ENCODE measurements at places on chromosomes 6 and 20. TPM values are rescaled to one million over a fixed set of nuclear protein-coding genes. Genes with fewer than 3 reads are reported as not detected.

Gene MEP1A
- total RNA-seq: not detected

Gene PMEPA1
- total RNA-seq: 4.0 TPM

Gene CD24
- 0.17 TPM for total RNA-seq

Gene PLN
- total RNA-seq: not detected

GRCh38 chr6:52576054-52576391, 837 bp downstream of the TRAM2 start:
- DNase-seq: no peak
- no peak overlapping the region for H3K27ac ChIP-seq
- H3K4me3 ChIP-seq: peak overlapping the region; percentile 69
- H3K4me1 ChIP-seq: peaks cover 44% of the 10 kb centered on the region

DNA sequence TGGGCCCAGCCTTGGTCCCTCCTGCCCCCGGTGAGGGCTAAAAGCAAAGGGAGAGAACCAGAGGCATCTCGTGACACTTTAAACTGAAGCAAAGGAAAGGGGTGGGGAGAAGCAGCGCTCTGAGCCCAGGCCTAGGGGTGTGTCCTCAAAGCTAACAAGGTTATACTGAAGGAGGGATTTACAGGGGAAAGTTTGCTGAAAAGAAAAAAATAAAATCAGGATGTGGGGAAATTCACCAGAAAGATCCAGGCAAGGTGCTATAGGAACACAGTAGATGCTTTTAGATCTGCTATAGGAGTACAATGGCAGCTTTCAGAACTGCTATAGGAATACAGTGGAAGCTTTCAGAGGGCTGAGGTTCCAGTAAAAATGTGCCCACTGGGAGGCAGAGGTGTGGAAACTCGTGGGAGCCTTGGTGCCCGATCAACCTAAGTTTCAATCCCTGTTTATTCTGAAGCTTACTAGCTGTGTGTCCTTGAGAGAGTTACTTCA, at the start of gene COL9A1:
COL9A1 (minus strand) TSS at position 51 of the 492 bp plus-strand sequence. CDS start 160 bp downstream, outside the sequence.
- no peaks in the 10 kb centered on the region for H3K4me1 ChIP-seq
- H3K27ac ChIP-seq: no peak within 1 kb of the TSS
- H3K27me3 ChIP-seq: no peaks in the 10 kb centered on the region
- H3K4me3 ChIP-seq: no peak within 1 kb of the TSS
- H3K36me3 ChIP-seq: no peaks in the 10 kb centered on the region

GRCh38 chr6:165543781-165544180, 119.3 kb downstream of the PDE10A start:
- H3K4me3 ChIP-seq: no peak overlapping the region
- H3K27ac ChIP-seq: no peak overlapping the region
- no peak for DNase-seq
- H3K27me3 ChIP-seq: no peaks in the 10 kb centered on the region
- H3K36me3 ChIP-seq: no peaks in the 10 kb centered on the region

DNA sequence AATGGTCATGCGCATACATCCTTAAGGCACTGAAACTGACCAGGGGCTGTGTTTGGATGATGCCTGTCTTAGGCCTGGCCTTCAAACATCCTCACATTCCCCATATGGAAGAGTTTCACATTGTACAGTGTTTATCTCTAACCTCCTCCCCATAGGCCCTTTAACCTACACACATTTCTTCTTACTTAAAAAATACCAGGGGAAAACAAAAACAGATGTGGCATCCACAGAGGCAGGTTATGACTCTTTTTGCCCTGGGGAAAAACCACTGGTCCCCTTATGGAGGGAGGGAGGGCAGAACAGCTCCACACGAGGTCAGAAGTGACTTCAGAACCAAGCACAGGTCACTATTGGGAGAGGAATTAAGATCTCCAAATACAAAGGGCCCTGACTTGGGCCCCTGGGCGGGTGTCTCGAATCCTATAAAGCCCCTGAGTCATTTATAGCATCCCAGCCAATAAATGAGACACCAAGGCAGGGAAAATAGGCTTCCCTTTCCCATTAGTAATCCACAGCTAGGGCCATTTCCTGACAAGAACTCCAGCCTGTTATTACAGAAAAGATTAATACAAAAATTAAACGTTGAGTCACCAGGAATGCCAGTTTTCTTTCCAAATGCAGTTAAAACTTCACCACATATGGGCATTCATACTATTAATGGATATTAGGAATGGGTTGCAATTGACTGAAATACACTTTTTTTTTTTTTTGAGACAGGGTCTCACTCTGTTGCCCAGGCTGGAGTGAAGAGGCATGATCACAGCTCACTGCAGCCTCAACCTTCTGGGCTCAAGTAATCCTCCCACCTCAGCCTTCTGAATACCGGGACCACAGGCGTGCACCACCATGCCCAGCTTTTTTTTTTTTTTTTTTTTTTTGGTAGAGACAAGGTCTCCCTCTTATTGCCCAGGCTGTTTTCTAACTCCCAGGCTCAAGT, 107.2 kb downstream of the ATP9A start:
- no peak for DNase-seq
- H3K4me1 ChIP-seq: peaks cover 6% of the 10 kb centered on the region
- no peak overlapping the region for H3K4me3 ChIP-seq
- H3K36me3 ChIP-seq: no peaks in the 10 kb centered on the region
- H3K27me3 ChIP-seq: no peaks in the 10 kb centered on the region
- H3K27ac ChIP-seq: no peak overlapping the region

DNA sequence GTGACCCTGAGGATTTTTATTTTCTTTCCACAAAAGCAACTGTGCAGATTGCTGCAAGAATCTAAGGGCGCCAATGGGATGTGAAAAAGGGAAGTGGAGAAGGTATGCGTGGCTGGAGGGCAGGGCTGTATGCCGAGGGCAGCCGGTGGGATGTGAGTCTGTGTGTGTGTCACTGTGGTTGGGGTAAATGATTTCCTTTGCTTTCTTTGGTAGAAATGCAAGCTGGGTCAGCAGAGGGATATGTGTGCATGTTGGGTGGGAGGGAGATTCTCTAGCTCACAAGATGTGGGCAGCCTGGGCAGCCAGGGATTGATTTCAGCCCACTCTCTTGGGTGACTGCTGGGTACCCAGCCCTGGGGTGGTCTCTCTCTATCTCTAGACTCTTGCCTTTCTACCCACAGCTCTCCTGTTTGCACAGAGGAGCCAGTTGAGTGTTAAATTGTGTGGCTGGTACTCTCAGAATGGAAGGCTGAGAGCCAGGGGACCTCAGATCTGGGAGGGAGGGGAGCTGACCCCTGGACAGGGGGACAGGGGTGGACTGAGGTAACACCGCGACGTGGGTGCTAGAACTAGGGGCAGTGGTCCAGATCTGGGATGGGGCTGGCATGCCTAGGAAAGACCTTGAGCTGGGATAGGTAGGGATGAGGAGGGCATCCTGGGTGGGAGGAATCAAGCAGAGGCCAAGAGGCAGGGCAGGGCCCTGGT, 136.8 kb upstream of the RNF24 start:
- no peak overlapping the region for H3K27ac ChIP-seq
- H3K27me3 ChIP-seq: peaks cover 16% of the 10 kb centered on the region
- DNase-seq: no peak
- H3K4me1 ChIP-seq: peaks cover 16% of the 10 kb centered on the region
- no peaks in the 10 kb centered on the region for H3K36me3 ChIP-seq

DNA sequence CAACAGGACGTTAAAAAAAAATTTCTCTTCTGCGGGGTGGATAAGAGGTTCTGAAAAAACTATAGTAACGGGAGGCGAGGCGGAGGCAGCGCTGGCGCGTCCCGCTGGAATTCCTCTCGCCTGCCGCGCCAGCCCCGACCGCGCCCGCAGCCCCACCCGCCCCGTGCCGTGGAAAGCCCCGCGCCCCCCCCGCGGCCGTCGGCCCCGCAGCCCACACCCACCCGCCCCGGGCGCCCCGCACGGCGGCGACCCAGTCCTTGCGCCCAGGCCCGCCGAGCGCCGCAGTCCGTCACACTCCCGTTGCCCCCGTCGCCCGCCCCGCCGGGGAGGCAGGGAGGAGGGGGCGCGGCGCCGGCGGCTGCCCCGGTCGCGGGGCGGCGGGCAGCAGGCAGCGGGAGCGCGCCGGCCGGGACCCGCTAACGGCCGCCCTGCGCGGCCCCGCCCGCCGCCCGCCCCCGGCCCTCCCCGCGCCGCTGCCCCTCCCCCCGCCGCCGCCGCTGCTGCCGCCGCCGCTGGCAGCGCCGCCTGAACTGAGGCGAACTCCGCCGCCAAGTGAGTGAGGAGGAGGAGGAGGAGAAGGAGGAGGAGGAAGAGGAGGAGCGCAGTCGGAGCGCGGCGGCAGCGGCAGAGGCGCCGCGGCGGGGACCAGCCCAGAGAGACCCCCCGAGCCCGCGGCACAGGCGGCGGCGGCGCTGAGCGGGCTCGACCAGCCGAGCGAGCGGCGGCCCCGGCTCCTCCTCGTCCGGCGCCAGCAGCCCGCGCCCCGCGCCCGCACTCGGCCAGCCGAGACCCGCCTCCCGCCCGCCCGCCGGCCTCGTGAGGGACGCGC, at the start of gene QKI:
QKI (plus strand) TSS at position 602 of the 829 bp plus-strand sequence. CDS start 476 bp downstream, outside the sequence.
- H3K27me3 ChIP-seq: no peaks in the 10 kb centered on the region
- peak within 1 kb of the TSS; percentile 82 for H3K4me3 ChIP-seq
- peak; percentile 77 for DNase-seq
- peaks cover 30% of the 10 kb centered on the region for H3K4me1 ChIP-seq
- H3K36me3 ChIP-seq: no peaks in the 10 kb centered on the region
- H3K27ac ChIP-seq: peak within 1 kb of the TSS; percentile 94

GRCh38 chr6:43096451-43097097, 20.5 kb downstream of the PTK7 start:
- no peak overlapping the region for H3K4me3 ChIP-seq
- H3K36me3 ChIP-seq: no peaks in the 10 kb centered on the region
- H3K4me1 ChIP-seq: peaks cover 7% of the 10 kb centered on the region
- no peaks in the 10 kb centered on the region for H3K27me3 ChIP-seq

DNA sequence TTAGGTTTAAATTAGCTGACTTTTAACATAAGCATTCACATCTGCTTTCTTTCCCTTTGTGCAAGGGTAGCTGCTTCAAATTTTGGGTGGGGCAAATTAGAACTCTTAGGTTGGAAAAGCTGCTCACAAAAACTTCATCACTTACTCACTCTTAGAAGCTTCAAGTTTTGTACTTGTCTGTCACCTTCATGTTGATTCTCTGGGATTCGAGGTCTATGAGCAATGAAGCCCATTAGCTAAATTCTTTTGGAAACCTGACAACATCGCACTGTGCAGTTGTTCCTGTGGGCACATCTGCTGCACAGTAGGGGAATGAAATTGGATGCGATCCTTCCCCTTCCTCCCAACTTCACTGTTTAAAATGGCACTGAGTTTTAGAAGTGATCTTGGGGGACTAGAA, 156.1 kb downstream of the UBE3D start:
- no peaks in the 10 kb centered on the region for H3K4me1 ChIP-seq
- no peak overlapping the region for H3K27ac ChIP-seq
- no peak for DNase-seq
- no peaks in the 10 kb centered on the region for H3K36me3 ChIP-seq
- no peak overlapping the region for H3K4me3 ChIP-seq

GRCh38 chr20:17444091-17444490, 87.1 kb downstream of the BFSP1 start:
- H3K27ac ChIP-seq: no peak overlapping the region
- no peaks in the 10 kb centered on the region for H3K4me1 ChIP-seq
- no peak for DNase-seq
- no peaks in the 10 kb centered on the region for H3K27me3 ChIP-seq
- H3K36me3 ChIP-seq: no peaks in the 10 kb centered on the region

DNA sequence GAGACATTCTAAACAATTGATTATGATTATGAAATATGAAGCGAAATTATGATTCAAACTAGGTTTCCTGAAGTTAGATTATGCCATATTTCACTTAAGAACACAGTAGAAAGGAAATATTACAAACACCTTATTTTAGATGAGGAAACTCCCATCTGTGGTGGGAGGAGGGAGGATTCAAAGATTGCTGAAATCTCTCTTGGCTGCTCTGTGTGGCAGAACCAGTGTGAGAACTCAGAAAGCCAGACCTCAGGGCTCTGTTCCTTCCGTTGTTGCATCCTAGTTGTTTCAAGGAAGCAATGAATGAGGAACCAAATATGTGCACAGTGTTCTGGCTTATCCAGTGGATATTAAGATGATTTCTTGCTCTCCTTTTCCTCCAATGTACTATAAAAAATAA, 2.1 kb downstream of the TAAR5 start:
- H3K36me3 ChIP-seq: no peaks in the 10 kb centered on the region
- DNase-seq: no peak
- no peak overlapping the region for H3K4me3 ChIP-seq

- H3K27ac ChIP-seq: no peak overlapping the region
- no peaks in the 10 kb centered on the region for H3K27me3 ChIP-seq
- no peak overlapping the region for H3K4me3 ChIP-seq
These were observed 73.3 kb downstream of the MAP3K4 start for GRCh38 chr6:161064915-161065314.

DNA sequence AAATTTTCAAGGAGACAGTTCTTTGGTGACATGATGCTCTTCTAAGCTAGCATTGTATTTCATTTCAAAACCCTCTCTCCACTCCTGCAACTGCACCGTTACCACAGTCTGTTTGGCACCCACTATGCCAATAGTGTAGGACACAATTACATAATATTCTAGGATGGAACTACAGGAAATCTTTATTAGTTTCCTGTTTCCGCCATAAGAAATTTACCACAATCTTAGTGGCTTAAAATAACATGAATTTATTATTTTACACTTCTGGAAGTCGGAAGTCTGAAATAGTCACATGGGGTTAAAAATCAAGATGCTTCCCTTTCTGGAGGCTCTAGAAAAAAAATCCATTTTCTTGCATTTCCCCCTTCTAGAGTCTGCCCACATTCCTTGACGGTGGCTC, 733.1 kb downstream of the HDGFL1 start:
- H3K4me3 ChIP-seq: no peak overlapping the region
- H3K36me3 ChIP-seq: no peaks in the 10 kb centered on the region
- H3K27me3 ChIP-seq: no peaks in the 10 kb centered on the region
- H3K4me1 ChIP-seq: no peaks in the 10 kb centered on the region
- no peak overlapping the region for H3K27ac ChIP-seq
- no peak for DNase-seq

- no peak overlapping the region for H3K27ac ChIP-seq
- no peak for DNase-seq
- H3K27me3 ChIP-seq: no peaks in the 10 kb centered on the region
- H3K4me3 ChIP-seq: no peak overlapping the region
These were observed 68.9 kb downstream of the MAN1A1 start for GRCh38 chr6:119280668-119281067.

- H3K36me3 ChIP-seq: no peaks in the 10 kb centered on the region
- no peak overlapping the region for H3K27ac ChIP-seq
- H3K27me3 ChIP-seq: no peaks in the 10 kb centered on the region
- H3K4me3 ChIP-seq: no peak overlapping the region
These were observed 96.0 kb downstream of the INSM1 start for GRCh38 chr20:20463933-20464374.

GRCh38 chr6:5657684-5658430, 348.9 kb downstream of the NRN1 start:
- no peak for DNase-seq
- H3K4me3 ChIP-seq: no peak overlapping the region
- H3K27me3 ChIP-seq: no peaks in the 10 kb centered on the region
- no peak overlapping the region for H3K27ac ChIP-seq

- H3K4me1 ChIP-seq: no peaks in the 10 kb centered on the region
- no peak overlapping the region for H3K27ac ChIP-seq
- no peak for DNase-seq
- no peaks in the 10 kb centered on the region for H3K36me3 ChIP-seq
- no peak overlapping the region for H3K4me3 ChIP-seq
- H3K27me3 ChIP-seq: no peaks in the 10 kb centered on the region
These were observed 562.7 kb downstream of the RFPL4B start for GRCh38 chr6:112909781-112910180.

- H3K27ac ChIP-seq: no peak overlapping the region
- H3K4me1 ChIP-seq: no peaks in the 10 kb centered on the region
These were observed 473.5 kb upstream of the SPTLC3 start for GRCh38 chr20:12535316-12535715.

Data from CD4-positive, CD25-positive, alpha-beta regulatory T cell (primary cell).